Memory B cell (primary cell): ENCODE measurements at places on chromosomes 1 and 21.

- no peak for DNase-seq
Observed at GRCh38 chr21:42614811-42615351, 38.5 kb upstream of the PDE9A start.

DNA sequence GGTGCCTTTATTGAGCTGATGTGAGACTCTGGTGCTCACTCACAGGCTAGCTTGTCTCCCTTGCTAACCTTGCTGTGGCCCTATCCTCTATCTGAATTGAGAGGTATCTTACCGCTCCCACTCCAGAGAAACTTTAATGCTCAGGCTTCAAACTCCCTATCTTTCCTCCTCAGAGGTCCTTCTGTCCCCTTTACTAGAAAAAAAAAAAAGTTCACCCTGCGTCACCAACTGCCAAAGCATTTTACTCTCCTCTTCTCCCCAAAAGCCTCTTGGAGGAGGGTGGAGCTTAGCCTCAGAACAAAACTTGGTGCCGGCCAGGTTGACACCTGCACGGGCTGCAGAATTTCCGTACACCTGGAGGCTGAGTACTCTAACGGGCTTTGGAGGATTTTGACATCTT, 55.1 kb downstream of the ATP2B4 start:
- no peak for DNase-seq

- DNase-seq = no peak
Observed at GRCh38 chr1:97174039-97174704, 452.6 kb downstream of the PTBP2 start.

DNA sequence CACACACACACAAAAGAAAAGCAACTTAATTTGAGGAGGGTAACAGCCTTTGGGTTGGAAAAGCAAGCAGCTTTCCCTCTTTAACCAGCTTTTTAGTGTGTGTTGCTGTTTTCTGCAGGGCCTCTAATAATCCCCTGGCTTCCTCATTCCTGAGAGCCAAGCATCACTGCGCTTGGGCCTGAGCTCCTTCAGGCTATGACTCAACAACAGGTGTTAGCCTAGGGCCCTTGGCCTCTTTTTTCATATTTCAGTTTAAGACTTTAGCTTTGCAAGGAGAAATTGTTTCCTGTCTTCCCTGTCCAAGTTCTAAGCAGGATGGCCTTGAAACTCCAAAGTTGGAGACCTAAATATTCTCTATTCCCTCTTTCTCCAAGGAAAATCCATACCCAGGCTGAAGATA, 26.2 kb upstream of the SNX27 start:
- no peak for DNase-seq

DNA sequence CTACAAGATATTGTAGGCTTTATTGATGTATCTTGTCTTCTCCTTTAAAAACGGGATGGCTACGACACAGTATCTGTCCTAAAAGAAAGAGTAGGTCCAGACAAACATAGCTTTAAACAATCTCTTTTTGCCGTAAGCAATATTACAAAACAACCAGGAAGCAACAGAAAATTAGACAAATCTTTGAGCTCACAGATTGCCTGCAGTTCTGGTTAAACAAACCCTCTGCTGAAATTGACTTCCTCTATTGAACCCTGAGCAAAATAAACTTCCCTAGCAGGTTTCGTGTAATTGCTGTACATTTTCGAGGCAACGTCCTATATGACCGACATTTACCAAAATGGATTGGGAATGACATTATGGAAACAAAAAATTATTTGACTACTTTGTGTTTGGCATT, 50.6 kb downstream of the CHML start:
- no peak for DNase-seq

DNA sequence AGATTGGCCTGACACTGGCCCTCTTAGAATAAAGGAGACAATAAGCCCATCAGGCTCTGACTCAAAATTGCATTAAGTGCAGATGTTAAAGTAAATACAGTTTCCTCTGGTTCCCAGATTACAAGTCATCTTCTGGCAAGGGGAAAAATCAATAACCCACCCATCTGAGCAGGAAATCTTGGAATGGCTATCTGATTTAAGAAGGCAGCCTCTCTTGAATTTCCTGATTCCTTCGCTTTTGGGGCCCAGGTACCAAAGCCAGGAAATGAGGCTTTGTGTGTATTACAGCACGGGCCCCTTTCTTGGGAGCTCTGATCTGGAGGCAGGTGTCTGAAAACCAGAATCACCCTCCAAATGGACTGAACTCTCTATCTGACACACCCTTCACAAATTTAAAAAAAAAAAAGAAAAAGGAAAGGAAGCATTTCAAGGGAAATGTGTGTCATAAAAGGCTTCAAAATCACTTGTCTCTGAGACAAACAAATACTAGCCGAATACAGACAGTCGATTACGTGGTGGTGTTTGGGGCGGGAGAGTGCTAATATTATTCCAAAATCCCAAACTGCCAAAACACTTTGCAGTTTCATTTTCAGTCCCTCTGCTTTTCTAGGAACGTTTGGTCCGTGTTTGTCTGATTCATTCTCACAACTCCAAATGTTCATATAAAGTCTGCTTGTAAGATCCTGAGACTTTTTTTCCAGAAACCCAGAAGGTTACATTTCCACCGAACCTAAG, 240.9 kb upstream of the CAMK1G start:
- no peak for DNase-seq

DNA sequence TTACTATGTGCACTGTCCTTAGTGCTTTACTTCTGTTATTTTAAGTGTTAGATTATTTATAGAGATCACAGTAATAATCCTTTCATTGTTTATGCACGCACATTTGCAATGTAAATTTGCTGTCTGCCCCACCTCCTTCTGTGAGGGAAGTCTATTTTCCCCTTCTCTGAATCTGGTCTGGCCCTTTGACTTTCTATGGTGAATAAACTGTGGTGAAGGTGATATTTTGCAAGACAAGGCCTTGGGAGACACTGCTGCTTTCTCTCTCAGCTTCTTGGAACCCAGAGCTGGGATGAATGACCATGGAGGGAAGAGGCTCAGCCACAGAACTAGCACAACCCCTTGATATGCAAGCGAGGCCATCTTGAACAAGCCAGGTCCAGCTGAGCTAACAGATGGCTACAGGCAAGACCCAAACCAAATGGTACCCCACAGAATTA, 156.3 kb downstream of the ST6GALNAC3 start:
- DNase-seq = no peak

DNA sequence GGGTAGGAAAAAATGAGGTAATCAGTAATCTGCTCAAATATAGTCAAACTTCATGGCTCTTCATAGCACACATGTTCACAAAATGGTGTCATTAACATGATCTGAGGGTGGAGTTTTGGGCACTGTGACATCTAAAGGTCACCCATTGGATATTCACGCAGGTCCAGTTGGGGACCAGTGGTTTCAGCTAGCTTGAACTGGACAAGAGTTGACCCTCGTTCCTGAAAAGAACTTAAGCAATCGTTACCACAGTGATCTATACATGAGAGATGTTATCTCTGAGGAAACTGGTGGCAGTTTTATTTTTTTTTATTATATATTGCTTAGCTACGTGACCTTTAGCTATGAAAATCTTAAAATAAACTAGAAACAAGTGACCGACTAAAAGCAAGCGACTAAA, 3.0 kb upstream of the OR2C3 start:
- DNase-seq = no peak

GRCh38 chr1:175536921-175537320, 206.5 kb downstream of the TNR start:
- DNase-seq = no peak
